Regular cardiac myocyte (primary cell): ENCODE measurements at places on chromosomes 1 and 21. TPM values are rescaled to one million over a fixed set of nuclear protein-coding genes. Genes with fewer than 3 reads are reported as not detected.

Gene CASQ2
- under 0.01 and 1.4 TPM in 2 replicates for total RNA-seq

Gene COL16A1
- total RNA-seq = 14.2 and 97.5 TPM in 2 replicates

Gene OR10R2
- not detected in 2 replicates for total RNA-seq

Gene ADORA3
- total RNA-seq = not detected in 2 replicates

Gene RNF187
- total RNA-seq = 38.7 and 50.7 TPM in 2 replicates

Gene FNBP1L
- 10.5 and 22.0 TPM in 2 replicates for total RNA-seq

Gene CELF3
- total RNA-seq = not detected in 2 replicates

Gene CXADR
- total RNA-seq = 0.58 and 1.7 TPM in 2 replicates

Gene ZFP69B
- 2.8 and 4.2 TPM in 2 replicates for total RNA-seq

Gene SLC6A9
- 2.1 and 4.2 TPM in 2 replicates for total RNA-seq

Gene LCE2C
- not detected in 2 replicates for total RNA-seq
